ENCODE measurements at places on chromosomes 13 and 19. TPM values are rescaled to one million over a fixed set of nuclear protein-coding genes. Genes with fewer than 3 reads are reported as not detected.
A peak's percentile ranks its signal among the peaks of the same experiment; 100 is the strongest.

MAP3K10 gene
- 20.0 TPM for total RNA-seq

RASAL3 gene
- not detected for total RNA-seq

SHD gene
- not detected for total RNA-seq

DENND1C gene
- total RNA-seq, result not detected

CDX2 gene
- not detected for total RNA-seq

DNA sequence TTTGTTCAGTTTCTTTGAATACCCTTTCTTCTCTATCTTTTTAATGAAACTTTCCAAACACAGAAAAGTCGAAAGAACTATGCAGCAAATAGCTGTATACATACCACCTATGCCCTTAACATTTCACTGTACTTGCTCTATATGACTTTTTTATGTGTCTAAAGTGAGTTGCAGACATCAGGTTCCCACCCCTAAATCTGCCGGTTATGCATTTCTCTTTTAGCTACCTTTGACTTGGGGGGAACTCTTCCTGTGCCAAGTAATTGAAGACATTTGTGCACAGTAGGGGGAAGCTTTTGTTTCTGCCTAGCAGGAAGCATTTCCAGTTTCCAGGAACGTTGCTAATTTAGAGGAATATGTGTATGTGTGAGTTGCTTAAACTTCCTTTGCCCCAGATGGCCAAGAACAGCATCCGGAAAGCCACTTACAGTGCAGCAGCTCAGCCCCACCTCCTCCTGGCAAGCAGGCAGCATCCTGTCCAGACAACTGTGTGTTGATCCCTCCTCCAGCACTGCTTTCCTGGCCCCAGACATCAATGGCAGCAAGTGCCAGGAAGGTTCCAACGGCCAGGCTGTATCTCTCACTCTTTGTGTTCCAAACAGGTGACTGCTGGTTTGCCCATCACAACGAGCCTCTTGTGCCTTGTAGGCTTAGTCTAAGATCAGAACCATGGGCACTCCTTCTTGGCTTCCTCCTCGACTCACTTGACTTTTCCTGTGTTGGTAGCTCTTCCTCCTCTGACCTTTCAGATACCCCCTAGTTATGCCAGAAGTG is 14.7 kb upstream of the GRAMD1A start:
- peaks cover 9% of the 10 kb centered on the region for H3K4me1 ChIP-seq
- H3K4me3 ChIP-seq, result no peak overlapping the region
- no peak overlapping the region for H3K27ac ChIP-seq
- H3K27me3 ChIP-seq, result no peaks in the 10 kb centered on the region

DNA sequence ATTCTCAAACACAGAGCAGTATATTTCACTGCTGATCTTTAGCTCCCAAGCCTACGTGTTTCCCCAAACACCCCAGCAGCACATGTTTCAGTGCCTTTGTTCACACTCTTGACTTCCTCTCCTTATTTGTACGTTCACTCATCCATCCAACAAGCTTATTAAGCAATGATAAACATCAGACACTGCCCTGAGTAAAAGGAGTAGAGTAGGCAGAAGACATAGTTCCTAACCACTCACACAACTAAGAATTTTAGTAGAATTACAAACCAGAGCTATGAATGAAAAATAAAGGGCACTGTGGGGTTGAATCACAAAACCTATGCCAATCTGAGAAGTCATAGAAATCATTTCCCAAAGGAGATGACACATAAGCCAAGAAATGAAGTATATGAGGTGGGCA is 213.5 kb downstream of the DIAPH3 start:
- H3K27me3 ChIP-seq, result no peaks in the 10 kb centered on the region
- no peak for DNase-seq
- peaks cover under 1% of the 10 kb centered on the region for H3K36me3 ChIP-seq

- H3K27me3 ChIP-seq, result no peaks in the 10 kb centered on the region
- no peaks in the 10 kb centered on the region for H3K36me3 ChIP-seq
- H3K27ac ChIP-seq, result no peak overlapping the region
- no peak for DNase-seq
These were observed 690.1 kb upstream of the KLHL1 start for GRCh38 chr13:70798385-70798784.

- H3K4me3 ChIP-seq, result no peak overlapping the region
- no peak for DNase-seq
- no peaks in the 10 kb centered on the region for H3K36me3 ChIP-seq
- no peaks in the 10 kb centered on the region for H3K27me3 ChIP-seq
- no peak overlapping the region for H3K27ac ChIP-seq
These were observed 560.8 kb upstream of the NBEA start for GRCh38 chr13:34381228-34381627.

DNA sequence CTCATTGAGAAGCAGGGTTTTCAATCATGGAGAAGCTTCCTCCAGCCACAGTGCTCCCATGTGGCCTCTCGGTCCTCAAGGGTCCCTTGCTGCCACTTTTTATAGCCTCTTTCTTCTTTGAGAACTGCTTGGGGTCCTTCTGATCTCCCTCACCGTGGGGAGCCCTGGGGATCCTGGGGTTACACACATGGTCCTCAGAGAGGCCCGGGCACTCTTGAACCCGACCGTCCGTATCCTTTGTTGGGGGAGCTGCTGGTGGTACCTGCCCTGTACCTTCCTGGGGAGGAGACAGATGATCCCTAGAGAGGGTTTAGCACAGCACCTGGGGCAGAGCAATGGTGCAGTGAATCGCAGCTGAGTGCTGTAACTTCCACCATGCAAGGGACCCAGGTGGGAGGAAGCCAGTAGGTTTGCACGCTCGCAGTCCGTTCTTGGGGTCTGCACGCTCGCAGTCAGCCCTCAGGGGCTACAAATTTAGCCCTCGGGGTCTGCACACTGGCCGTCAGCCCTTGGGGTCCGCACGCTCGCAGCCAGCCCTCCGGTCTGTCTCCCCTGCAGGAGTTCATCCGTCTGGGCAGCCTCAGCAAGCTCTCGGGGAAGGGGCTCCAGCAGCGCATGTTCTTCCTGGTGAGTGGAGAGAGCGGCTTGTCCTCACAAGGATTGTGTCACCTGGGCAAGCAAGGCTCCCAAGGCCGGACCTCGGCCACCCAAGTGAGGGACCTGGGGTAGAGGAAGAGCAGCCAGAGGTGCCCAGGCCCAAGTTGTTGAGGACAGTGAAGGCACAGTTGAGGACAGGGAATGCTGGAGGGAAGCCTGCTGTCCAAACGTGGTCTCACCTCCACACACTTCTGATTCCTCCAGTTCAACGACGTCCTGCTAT is 138.4 kb downstream of the STK24 start:
- H3K27me3 ChIP-seq, result no peaks in the 10 kb centered on the region
- DNase-seq, result peak; percentile 83
- no peak overlapping the region for H3K27ac ChIP-seq
- peaks cover 32% of the 10 kb centered on the region for H3K36me3 ChIP-seq

Measured in chondrocyte (in vitro differentiated cells).